ENCODE measurements at places on chromosomes 2 and 18.

- no peaks in the 10 kb centered on the region for H3K4me1 ChIP-seq
- H3K36me3 ChIP-seq, result no peaks in the 10 kb centered on the region
- H3K27me3 ChIP-seq, result peaks cover 4% of the 10 kb centered on the region
- no peak for DNase-seq
- no peak overlapping the region for H3K4me3 ChIP-seq
Observed at GRCh38 chr2:1612391-1613077, 131.8 kb downstream of the PXDN start.

DNA sequence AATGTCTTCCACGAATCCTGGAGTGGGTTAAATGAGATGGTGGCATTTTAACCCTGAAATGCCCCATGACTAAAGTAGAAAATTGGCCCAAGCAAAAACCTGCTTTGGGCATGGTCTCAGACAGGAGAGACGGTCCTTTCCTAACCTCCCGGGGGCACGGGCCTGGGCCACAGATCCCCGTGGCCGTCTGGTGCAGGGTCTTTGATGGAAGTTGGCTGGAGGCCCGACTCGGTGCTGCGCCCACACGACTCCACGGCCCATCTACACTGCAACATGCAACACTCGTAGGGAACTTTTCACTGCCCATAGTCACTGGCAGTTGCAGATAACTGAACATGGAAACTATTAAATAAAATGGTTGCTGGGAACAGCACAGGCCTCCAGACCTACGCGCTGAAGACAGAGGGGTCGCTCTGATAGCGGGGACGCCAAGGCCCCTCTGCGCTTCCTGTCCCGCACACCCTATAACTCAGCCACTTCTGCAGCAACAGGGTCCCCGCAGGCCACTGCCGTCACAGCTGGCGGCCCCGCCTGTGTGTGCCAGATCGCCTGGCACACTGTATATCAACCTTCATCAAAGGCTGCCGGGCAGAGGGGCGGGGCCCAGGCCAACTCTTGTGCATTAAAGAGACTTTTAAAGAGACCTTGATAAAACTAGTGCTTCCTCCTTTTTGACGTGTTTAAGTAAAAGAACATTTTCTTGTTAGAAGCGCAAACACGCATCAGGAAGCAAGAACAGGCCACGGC is 214.1 kb downstream of the TWIST2 start:
- no peaks in the 10 kb centered on the region for H3K4me1 ChIP-seq
- peaks cover 22% of the 10 kb centered on the region for H3K36me3 ChIP-seq
- no peaks in the 10 kb centered on the region for H3K27me3 ChIP-seq

GRCh38 chr2:206561962-206562361 is 80.3 kb upstream of the FAM237A start:
- H3K4me3 ChIP-seq, result no peak overlapping the region
- peaks cover 25% of the 10 kb centered on the region for H3K4me1 ChIP-seq
- DNase-seq, result no peak
- peaks cover 10% of the 10 kb centered on the region for H3K27me3 ChIP-seq
- H3K27ac ChIP-seq, result no peak overlapping the region
- no peaks in the 10 kb centered on the region for H3K36me3 ChIP-seq

DNA sequence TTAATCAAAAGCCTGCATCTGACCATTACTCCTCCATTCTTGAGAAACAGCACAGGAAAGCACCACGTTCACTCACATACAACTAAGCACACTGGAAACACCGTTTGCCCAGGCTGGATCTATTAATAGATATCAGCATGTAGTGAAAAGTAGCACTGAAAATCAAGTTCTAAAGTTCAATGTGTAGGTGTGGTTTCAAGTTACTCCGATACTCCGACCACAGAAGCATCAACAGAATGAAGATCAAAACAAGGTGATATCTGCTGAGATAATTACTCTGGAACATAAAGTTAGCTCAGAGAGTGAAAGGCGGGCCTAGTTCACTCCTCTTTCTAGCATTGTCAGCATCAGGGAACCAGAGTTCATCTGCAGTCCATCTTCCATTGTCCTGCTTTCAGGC is 1367.4 kb upstream of the ACVR2A start:
- no peak for DNase-seq
- no peak overlapping the region for H3K4me3 ChIP-seq
- no peaks in the 10 kb centered on the region for H3K36me3 ChIP-seq
- no peak overlapping the region for H3K27ac ChIP-seq
- H3K27me3 ChIP-seq, result no peaks in the 10 kb centered on the region

DNA sequence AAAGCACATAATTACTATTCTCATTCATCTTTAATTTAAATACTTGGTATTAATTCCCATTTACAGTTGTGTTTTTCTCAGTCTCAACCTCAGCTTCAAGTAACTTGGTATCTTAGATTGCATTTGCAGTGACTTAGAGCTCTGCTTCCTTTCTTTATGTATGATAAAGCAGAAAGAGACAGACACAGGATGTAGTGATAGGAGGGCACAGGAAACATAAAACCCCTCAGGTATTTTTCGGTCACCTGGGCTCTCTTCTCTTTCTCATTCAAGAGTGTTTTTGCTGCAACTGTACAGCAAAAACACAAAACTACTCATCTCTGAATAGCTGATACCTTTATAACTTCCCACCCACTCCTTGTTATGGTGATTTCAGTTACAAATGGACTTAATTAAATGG is 83.1 kb downstream of the KCTD18 start:
- peaks cover 5% of the 10 kb centered on the region for H3K36me3 ChIP-seq
- no peak for DNase-seq
- H3K4me1 ChIP-seq, result peaks cover 12% of the 10 kb centered on the region

GRCh38 chr2:174176898-174177297 is 71.4 kb downstream of the OLA1 start:
- H3K36me3 ChIP-seq, result peaks cover 25% of the 10 kb centered on the region
- H3K4me1 ChIP-seq, result peaks cover 6% of the 10 kb centered on the region
- DNase-seq, result no peak
- no peak overlapping the region for H3K4me3 ChIP-seq
- H3K27me3 ChIP-seq, result no peaks in the 10 kb centered on the region

- H3K27me3 ChIP-seq, result no peaks in the 10 kb centered on the region
- H3K27ac ChIP-seq, result no peak overlapping the region
- H3K36me3 ChIP-seq, result peaks cover 10% of the 10 kb centered on the region
- no peak for DNase-seq
- H3K4me3 ChIP-seq, result no peak overlapping the region
Observed at GRCh38 chr2:58044145-58044544, 2.5 kb upstream of the VRK2 start.

DNA sequence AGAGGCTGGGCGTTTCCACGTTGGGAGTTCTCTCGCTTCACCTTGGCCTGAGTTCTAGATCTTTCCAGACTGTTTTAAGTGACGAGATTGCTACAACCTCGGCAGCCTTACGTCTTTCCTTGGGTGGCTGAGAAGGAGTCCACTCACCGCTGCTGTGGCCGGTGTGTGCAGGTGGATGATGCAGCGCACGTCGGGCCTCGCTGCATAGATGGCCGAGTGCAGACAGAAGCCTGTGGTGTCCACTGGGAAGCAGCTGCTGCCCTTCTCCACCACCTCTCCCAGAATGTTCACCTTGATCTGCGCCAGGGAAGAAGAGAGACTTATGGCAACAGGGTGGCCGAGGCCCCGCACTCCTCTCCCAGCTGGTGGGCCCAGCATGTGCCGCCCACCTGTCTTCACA is 75.7 kb downstream of the ADD2 start:
- DNase-seq, result no peak
- H3K27me3 ChIP-seq, result no peaks in the 10 kb centered on the region
- no peak overlapping the region for H3K27ac ChIP-seq
- no peaks in the 10 kb centered on the region for H3K36me3 ChIP-seq

DNA sequence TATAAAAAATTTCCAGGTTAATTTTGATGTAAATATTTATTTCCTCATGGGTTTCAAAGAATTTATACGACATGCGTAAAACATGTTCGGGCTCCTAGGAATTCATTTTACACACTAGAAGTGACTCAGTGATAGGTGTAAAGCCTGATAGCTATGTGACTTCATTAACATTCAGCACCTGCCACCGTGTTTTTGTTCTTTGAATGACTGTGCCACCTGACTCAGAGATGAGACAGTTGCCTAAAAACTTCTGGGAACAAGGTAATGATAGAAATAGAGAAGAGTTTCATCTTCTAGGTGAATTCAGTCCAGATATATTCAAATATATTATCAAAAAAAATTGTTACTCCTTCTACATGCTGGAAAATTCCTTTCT is 10.0 kb downstream of the IL1R2 start:
- H3K4me3 ChIP-seq, result no peak overlapping the region
- peaks cover 6% of the 10 kb centered on the region for H3K27me3 ChIP-seq
- no peak for DNase-seq
- no peak overlapping the region for H3K27ac ChIP-seq

DNA sequence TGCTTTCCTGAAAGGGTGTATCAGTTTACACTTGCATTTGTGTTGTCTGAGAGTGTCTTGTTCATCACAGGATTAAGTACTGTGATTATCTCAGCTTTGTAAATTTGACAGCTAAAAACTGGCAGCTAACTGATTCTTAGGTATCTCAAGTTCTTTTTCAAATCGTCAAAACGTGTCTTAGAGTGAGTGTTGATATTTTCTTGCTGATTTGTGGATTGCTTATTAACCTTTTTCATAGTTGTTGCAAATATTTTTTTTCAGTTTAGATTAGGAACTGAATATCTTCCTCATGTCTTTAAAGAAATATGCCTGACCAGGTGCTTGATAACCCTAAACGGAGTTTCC is 41.9 kb downstream of the LRRFIP1 start:
- H3K36me3 ChIP-seq, result no peaks in the 10 kb centered on the region
- peaks cover 19% of the 10 kb centered on the region for H3K4me1 ChIP-seq
- H3K27ac ChIP-seq, result no peak overlapping the region
- DNase-seq, result no peak
- H3K4me3 ChIP-seq, result no peak overlapping the region

DNA sequence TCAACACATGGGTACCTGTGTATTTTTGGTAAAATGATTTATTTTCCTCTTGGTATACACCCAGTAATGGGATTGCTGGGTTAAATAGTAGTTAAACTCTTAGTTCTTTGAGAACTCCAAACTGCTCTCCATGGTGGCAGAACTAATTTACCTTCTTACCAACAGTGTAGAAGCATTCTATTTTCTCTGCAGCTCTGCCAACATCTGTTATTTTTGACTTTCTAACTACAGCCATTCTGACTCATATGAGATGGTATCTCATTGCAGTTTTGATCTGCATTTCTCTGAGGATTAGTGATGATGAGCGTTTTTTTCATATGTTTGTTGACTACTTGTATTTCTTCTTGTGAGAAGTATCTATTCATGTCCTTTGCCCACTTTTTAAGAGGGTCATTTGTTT is 180.6 kb downstream of the FSIP2 start:
- H3K27me3 ChIP-seq, result no peaks in the 10 kb centered on the region
- no peaks in the 10 kb centered on the region for H3K36me3 ChIP-seq
- H3K4me1 ChIP-seq, result no peaks in the 10 kb centered on the region
- DNase-seq, result no peak

GRCh38 chr2:43075054-43075593 is 151.3 kb downstream of the ZFP36L2 start:
- peaks cover 18% of the 10 kb centered on the region for H3K27me3 ChIP-seq
- H3K4me3 ChIP-seq, result no peak overlapping the region
- no peak overlapping the region for H3K27ac ChIP-seq
- peaks cover 4% of the 10 kb centered on the region for H3K4me1 ChIP-seq
- DNase-seq, result no peak

DNA sequence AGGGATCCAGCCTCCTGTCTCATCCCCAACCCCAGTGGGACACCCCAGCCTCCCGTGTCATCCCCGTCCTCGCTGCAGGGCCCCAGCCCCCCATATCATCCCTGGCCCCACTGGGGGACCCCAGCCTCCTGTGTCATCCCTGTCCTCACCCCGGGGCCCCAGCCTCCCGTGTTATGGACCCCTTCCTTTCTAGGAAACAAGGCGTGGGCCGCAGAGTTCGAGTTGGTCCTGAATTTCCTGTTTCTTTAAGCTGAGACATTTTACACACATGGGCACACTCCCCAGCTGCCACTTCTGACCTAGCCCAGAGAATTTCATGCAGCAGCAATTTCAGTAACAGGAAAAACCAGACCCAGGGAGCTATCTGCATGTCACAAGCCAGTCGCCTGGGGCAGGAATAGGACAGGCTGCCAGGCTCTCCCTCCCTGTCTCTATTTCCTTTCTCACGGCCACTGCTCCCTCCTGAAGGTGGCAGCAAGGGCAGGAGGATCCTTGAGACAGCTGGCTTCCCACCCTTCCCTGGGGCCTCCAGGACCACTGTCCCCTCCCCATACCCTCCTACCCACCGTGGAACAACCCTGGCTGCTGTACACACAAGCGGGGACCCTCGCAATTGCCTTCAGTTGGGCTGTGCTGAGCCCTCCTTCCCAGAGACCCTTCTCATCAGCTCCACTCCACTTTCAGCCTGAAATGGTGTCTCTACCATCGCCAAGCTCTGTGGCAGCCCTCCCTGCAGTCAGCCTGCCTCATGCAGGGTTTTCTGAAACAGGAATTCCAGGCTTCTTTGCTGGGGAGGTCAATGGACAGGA is 141.9 kb upstream of the ID2 start:
- no peak for DNase-seq
- H3K27ac ChIP-seq, result peak overlapping the region; percentile 83
- peaks cover 4% of the 10 kb centered on the region for H3K27me3 ChIP-seq
- no peak overlapping the region for H3K4me3 ChIP-seq

DNA sequence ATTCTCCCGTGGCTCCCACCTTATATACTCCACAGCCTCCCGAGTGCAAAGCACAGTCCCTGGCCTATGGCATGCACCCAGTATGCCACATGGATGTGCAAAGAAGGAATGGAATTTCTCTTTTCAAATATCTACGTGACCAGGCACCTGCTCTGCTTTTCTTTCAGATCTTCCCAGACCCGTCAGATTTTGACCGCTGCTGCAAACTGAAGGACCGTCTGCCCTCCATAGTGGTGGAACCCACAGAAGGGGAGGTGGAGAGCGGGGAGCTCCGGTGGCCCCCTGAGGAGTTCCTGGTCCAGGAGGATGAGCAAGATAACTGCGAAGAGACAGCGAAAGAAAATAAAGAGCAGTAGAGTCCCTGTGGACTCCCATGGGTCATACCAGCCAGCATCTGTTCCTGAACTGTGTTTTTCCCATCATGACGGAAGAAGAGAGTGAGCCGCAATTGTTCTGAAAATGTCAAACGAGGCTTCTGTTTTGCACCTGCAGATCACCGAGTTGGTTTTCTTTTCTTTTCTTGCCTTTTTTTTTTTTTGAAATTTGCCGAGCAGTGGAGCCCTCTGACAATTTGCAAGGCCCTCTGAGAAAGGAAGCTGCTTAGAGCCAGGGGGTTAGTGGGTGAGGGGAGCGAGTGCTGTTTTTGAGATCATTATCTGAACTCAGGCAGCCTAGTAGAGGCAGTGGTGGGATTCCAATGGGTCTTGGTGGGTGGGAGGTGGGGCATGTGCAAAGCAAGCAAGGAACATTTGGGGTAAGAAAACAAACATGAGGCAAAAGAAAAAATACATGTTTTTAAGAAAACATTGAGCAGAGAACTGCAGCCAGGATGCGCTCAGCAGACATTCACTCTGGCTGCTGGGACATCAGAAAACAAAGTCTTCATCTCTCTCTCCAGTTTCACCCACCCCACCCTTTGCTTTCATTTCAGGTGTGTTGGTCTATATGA is 26.2 kb downstream of the LBH start:
- H3K27me3 ChIP-seq, result no peaks in the 10 kb centered on the region
- H3K4me1 ChIP-seq, result peaks cover 98% of the 10 kb centered on the region
- peak; percentile 56 for DNase-seq
- peak overlapping the region; percentile 55 for H3K4me3 ChIP-seq
- H3K27ac ChIP-seq, result peak overlapping the region; percentile 98

- H3K4me3 ChIP-seq, result no peak overlapping the region
- H3K27me3 ChIP-seq, result no peaks in the 10 kb centered on the region
Observed at GRCh38 chr2:216001216-216002100, 11.9 kb downstream of the MREG start.

Measured in activated naive CD4-positive, alpha-beta T cell treated with anti-CD3 and anti-CD28 coated beads, Interleukin-2, amount 10 ng/mL, durations not matched to agents 7 days and 5 days (primary cell).